Suprapubic skin (tissue), 4 donors: ENCODE measurements at places on chromosomes 1 and 21.

DNA sequence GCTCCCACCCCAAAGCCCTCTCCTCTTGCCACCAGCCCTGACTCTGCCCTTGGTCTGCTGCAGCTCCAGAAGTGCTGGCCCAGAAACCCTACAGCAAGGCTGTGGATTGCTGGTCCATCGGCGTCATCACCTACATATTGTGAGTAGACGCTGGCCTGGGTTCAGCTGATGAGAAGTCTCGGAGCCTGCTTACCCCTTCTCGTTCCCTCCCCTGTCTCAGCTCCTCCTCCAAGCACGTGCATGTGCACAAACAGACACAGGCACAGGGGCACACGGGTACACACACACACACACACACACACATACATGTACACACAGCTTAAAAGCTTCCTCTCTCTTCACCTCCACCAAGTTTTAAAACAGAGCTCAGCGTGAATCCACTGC lies 24.3 kb downstream of the CAMK1G start:
- H3K36me3 ChIP-seq = no peaks in the 10 kb centered on the region
- no peak overlapping the region for H3K27ac ChIP-seq
- H3K27me3 ChIP-seq = no peaks in the 10 kb centered on the region
- H3K4me1 ChIP-seq = peaks cover 4% of the 10 kb centered on the region
- no peak overlapping the region for H3K4me3 ChIP-seq
- DNase-seq = no peak

DNA sequence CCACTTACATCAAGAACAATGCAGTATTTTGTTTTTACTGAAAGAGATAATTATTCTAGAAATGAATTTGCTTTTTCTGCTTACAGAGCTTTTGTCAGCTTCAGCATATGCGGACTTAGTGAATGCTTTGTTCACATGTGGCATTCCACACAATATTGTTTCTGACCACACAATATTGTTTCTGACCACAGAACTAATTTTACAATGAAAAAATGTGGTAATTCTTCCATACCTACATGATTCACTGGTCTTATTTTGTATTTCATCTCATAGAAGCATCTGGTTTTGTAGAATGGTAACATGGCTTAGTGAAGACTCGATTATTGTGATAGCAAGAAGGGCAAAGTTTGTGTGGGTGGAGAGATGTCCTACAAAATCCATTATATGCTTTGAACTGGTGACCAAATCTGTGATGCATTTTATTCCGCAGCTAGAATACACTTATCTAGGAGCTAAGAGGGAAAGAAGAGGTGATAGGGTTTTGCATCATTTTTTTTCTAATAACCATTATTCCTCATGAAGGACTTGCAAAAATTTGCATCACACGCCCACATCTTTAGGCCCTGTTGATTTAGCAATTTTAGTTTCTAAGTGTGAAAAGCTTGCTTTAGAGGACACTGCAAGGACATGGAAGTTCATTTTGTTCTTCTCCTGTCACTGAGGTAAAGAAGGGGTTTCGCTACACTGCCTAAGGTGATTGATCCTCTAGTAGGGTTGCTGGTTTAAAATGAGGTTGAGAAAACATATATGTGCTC lies 75.3 kb downstream of the HLX start:
- H3K36me3 ChIP-seq = no peaks in the 10 kb centered on the region
- H3K27ac ChIP-seq = no peak overlapping the region
- DNase-seq = no peak
- H3K4me3 ChIP-seq = no peak overlapping the region
- no peaks in the 10 kb centered on the region for H3K4me1 ChIP-seq

DNA sequence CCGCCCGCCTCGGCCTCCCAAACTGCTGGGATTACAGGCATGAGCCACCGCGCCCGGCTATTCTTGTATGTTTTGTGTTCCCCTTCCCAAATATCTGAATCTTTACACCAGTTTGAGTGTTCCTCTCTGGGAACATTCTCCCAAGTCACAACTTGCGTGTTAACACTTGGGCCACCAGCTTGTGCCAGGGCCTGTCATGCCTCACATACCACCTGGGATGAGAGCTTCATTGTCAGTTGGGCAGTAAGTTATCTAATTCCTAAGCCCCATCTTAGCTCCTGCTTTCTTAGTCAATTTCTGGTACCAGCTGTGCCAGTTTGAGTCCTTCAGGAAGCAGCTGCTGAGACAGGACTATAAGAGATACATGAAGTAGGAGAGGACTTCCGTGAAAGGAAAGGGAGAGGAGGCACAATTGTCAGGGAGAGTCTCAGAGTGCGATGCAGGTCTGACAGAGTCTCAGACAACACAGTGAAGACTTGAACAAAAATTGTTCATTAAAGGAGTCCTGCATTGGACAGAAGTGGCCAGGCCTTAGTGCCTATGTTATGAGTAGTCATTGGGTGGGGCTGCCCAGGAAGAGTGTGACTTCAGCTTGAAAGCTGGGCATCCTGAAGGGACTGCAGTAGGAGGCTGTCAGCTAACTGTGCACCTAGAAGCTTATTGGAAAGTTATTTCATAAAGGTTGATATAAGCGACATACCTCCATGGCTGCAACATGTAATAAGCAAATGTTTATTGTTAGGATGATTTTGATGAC lies 17.3 kb downstream of the ZFYVE9 start:
- DNase-seq = no peak
- no peaks in the 10 kb centered on the region for H3K27me3 ChIP-seq
- H3K27ac ChIP-seq = no peak overlapping the region

DNA sequence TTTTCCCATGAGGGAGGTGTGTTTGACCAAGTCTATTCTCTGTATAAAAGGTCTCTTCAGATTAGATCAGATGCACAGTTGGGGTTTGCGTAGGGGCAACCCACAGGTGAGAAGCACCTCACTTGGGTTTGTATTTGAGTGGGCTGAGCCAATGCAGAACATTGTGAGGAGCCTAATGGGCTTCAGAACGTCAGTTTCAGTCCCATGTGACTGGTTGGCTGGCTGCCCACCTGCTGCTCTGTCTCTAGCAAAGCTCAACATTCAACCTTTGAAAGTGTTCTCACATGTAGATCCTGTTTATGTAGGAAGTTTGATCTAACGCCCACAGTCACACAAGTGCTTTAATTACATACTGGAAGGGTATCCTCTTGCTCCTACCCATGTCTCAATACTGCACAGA lies 105.5 kb downstream of the FASLG start:
- H3K4me3 ChIP-seq = no peak overlapping the region
- H3K27ac ChIP-seq = no peak overlapping the region

- no peaks in the 10 kb centered on the region for H3K36me3 ChIP-seq
- no peaks in the 10 kb centered on the region for H3K27me3 ChIP-seq
- H3K4me1 ChIP-seq = no peaks in the 10 kb centered on the region
- no peak for DNase-seq
These were observed 24.8 kb upstream of the RGS18 start for GRCh38 chr1:192133350-192133926.

DNA sequence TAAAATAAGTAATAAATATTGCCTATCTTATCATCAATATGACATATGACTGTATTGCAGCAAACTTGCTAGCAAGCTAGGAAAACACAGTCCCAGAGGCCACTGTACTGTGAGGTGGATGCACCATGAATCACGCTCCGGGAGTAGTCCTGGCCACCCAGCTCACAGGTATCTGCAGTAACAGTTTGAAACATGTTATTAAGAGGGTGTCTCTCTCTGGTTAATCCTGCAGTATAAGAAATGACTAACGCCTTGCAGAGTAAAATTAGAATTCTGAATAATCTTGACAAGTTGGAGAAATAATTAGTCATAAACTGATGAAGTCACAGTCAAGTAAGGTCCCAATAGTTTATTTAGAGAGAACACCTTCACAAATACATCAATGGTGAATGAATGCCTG lies 34.0 kb upstream of the DPT start:
- no peaks in the 10 kb centered on the region for H3K27me3 ChIP-seq
- no peaks in the 10 kb centered on the region for H3K36me3 ChIP-seq
- no peak for DNase-seq
- no peak overlapping the region for H3K27ac ChIP-seq
- H3K4me1 ChIP-seq = peaks cover 3% of the 10 kb centered on the region

DNA sequence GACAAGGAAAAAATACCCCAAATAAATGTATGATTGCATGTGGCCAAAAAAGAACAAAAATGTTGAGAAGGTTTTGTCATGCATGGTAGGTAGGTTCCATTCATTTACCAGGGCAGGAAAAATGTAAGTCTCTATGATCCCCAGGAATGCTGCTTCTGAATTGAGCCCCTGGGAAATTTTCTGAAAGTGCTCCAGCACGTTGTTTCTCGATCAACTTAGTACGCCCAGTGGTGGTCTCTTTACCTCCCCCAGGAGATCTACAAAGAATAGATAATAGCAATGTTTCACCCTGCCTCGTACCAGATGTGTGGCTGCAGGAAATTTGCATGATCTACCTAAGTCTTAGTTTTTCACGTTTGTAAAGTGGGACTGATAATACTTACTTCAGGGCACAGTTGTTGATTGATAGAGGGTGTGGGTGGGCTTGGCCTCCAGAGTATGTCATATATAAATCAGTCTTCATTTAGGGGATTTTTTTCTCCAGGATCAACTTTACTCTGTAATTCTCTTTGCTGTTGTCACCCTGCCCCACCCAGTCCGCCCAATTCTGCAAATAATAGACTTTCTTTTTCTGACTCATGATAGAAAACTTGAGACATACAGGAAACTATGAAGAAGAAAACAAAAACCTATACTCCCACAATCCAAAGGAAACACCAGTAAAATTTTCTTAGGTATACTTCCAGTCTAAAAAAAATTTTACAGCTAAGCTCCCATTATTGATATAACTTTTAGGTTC lies 462.0 kb upstream of the RUNX1 start:
- DNase-seq = no peak
- H3K27ac ChIP-seq = no peak overlapping the region
- H3K27me3 ChIP-seq = no peaks in the 10 kb centered on the region
- H3K4me1 ChIP-seq = peaks cover 4% of the 10 kb centered on the region
- H3K4me3 ChIP-seq = no peak overlapping the region

GRCh38 chr21:46569081-46569480 lies 35.8 kb downstream of the S100B start:
- peaks cover 78% of the 10 kb centered on the region for H3K36me3 ChIP-seq
- no peaks in the 10 kb centered on the region for H3K4me1 ChIP-seq
- no peak overlapping the region for H3K27ac ChIP-seq
- no peak overlapping the region for H3K4me3 ChIP-seq

DNA sequence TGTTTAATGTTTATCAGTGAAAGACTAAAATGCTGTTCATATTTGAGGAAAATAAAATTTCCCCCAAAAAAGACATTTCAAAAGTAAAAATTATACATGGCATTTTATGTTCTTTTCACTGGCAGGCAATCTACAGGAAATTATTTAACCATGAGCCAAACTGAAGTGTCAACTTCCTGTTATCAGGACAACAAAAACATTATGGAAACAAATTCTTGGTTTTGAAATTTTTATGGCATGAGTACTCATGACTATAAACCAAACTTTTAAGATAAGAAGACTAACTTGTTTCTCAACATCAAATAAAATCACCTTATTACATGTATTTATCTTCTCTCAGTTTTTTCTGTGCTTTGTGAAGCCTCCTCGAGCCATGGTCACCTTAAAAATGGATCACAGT lies 698.6 kb downstream of the LTN1 start:
- H3K4me1 ChIP-seq = no peaks in the 10 kb centered on the region
- H3K27ac ChIP-seq = no peak overlapping the region
- no peak for DNase-seq

GRCh38 chr1:197961933-197962332 lies 44.8 kb downstream of the LHX9 start:
- no peak overlapping the region for H3K27ac ChIP-seq
- no peak overlapping the region for H3K4me3 ChIP-seq
- DNase-seq = no peak

DNA sequence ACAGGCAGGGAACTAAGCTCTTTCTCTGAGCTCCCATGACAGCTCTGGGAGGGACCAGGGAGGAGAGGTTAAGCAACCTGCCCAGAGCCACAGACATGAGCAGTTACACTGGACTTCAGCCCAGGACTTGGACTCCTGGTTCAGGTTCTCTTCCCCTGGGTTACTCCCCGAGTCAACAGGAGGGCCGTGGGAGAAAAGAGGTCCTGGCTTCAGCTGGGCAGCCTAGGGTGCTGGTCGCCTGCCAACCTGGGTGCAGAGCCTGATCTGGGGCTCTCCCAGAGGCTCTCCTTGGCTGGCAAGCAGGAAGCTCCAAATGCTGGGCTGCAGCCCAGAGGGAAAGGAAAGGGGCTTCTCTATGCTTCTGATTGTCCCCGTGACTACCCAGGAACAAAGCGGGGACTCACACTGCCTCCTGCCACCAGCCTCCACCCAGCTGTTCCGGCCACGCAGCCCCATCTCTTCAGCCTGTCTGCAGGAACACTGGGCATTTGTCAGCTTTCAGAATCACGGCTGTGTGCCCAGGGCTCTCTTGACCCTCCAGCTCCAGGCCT lies 141.8 kb downstream of the HIVEP3 start:
- no peaks in the 10 kb centered on the region for H3K36me3 ChIP-seq
- DNase-seq = no peak
- peaks cover 30% of the 10 kb centered on the region for H3K4me1 ChIP-seq

DNA sequence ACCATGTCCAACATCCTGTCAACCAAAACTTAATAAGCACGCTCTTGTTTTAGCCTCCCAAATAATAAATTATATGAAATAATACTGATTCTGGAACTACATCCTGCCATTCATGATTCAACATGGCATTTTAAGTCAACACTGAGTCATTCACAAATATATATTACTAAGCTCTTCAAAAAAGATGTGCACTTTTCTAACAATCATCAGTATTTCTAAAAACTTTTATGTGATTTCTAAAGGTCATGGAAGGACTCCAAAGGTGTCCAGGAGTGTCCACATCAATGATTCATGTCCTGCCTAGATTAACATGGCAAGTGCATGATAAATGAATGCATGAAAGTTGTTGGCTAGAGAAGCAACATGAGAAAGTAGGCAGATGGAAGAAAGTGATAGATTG lies 51.6 kb downstream of the NEGR1 start:
- H3K27me3 ChIP-seq = no peaks in the 10 kb centered on the region
- H3K4me3 ChIP-seq = no peak overlapping the region

DNA sequence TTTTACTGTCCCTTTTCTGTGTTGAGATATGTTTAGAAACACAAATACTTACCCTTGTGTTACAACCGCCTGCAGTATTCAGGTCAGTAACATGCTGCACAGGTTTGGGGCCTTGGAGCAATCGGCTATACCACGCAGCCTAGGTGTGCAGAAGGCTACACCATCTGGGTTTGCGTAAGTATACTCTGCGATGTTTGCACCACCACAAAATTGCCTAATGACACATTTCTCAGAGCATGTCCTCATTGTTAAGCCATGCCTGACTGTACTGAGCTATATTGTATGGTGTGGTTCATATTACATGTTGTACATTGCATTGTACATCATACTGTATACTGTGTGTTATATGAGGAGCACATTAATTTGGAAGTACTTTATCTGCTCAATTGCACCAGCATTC lies 247.4 kb downstream of the RHOU start:
- H3K4me3 ChIP-seq = no peak overlapping the region
- peaks cover 11% of the 10 kb centered on the region for H3K4me1 ChIP-seq
- no peak overlapping the region for H3K27ac ChIP-seq
- no peaks in the 10 kb centered on the region for H3K36me3 ChIP-seq
- peak; percentile 16 for DNase-seq

GRCh38 chr1:178145605-178146004 lies 51.7 kb downstream of the RASAL2 start:
- H3K36me3 ChIP-seq = no peaks in the 10 kb centered on the region
- no peaks in the 10 kb centered on the region for H3K4me1 ChIP-seq
- no peaks in the 10 kb centered on the region for H3K27me3 ChIP-seq
- DNase-seq = no peak
